ENCODE measurements at places on chromosomes 3 and 15.
A peak's percentile ranks its signal among the peaks of the same experiment; 100 is the strongest.

GRCh38 chr15:64466408-64467141 lies 6.2 kb downstream of the ZNF609 start:
- DNase-seq, result no peak

GRCh38 chr3:71064956-71065763 lies 518.4 kb downstream of the FOXP1 start:
- no peak for DNase-seq

DNA sequence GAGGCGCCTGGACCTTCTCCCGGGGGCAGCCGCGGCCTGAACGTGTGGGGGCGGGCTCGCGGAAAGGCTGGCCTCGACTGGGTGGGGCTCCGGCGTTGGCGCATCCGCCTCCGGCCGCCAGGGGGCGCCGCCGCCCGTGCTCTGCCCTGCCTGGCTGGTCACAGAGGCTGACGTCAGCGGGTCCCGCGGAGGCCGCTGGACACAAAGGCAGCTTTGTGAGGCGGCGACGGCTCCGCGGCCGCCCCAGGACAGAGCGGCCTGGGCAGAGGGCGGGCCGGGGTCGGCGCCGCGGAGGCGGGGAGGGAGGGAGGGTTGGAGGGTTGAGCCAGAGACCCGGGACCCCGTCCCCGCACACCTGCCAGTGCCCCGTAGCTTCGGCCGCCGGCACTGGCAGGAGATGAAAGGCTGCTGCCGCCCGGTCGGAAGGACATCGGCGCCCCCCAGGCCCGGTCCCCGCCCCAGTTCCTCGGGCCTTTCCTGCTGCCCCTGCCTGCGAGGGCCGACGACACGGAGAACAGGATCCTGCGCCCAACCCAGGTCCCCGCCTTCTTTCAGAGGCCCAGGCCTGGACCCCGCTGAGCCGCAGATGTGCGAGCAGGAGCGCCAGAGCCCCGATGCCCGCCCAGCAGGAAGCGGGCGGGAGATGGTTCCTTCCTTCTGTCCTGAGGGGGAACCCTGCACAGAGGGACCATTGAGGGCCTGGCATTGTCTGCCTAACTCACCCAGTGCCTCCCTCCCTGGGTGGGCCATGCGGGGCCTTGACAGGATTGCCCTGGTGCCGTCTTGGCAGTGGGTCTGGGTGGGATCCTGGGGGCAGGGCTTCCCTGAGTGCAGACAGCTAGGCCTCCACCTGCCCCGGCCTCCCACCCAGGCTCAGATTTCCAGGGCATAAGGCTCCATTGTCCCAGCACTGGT lies 8.7 kb upstream of the SEMA3B start:
- DNase-seq, result peak; percentile 51

DNA sequence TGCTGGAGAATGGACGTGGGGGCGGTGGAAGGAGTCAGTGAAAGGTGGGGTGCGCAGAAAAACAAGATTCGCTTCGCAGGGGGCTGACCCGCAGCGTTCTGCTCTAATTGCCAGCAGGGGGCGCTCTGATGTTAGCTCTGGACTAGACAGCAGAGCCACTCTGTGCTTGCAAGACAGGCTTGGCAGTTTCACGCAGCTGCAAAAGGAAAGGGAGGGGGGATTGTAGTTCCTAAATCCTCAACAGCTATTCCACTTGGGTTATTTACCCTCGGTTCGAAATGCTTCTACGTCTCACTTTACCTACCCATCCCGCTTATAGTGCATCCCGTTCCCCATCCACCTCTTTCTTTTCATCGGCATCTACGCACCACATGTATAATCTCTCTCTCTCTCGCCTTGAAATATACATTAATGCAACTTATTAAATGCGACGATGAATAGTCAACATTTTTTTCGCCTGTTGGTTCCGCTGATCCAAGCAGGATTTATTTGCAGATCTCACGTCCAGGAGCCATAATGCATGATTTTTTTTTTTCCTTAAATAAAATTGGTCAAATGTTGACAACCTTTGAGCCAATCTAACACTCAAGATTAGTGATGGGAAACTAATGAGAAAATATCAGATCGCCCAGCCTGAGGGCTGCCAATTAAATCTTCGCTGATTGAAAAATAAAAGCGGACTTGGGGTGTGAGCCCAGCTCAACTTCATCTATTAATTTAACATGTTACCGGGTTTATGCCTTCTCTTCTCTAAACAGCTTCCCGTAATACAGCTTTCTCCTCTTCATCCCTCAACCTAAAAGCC lies 216.4 kb downstream of the MEIS2 start:
- peak; percentile 83 for DNase-seq

- DNase-seq, result no peak
Observed at GRCh38 chr3:7432610-7433009, 571.7 kb downstream of the GRM7 start.

GRCh38 chr3:66703501-66703900 lies 202.7 kb upstream of the LRIG1 start:
- no peak for DNase-seq

GRCh38 chr15:65008983-65009382 lies 19.3 kb upstream of the SPG21 start:
- no peak for DNase-seq

- no peak for DNase-seq
Observed at GRCh38 chr3:61451841-61452240, 109.5 kb upstream of the PTPRG start.

DNA sequence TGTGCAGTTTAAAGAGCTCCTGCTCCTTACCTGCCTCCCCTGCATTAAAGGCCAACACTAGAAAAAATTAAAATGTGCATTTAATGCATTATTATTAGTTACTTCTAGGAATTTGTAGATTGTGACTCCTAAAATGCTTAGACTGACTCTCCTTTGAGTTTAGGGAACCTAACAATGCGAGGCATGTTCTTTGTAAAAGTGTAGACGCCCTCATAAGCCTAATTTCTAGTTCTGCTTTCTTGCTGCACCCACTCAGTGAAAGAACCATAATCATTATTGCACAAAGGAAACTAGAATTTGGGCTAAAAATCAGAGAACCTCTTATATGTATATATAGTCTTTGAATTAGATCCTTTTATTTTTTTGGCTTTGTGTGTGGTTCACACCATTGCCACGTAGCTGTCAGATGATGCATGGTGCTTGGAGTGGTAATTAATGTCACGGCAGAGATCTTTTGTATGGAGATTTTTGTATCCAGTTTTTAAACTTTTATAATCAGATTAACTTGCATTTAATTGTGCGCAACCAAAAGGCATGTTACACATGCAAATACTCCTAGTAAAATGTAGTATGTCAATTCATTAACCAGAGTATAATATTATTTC lies 710 bp downstream of the ABHD10 start:
- DNase-seq, result no peak

DNA sequence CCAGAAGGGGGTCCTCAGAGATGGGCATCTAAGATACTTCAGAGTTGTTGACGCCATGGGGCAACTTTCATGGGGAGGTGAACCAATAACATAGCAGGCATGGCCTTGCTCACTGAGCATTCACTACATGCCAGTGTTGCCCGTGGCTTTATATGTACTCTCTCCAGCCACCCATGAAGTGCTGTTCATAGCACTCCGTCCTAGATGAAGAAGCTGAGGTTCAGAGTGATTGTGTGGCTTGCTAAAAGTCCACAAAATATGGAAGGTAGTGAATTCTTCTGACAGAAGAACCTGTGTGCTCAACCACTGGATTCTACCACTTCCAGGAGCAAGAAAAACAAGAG lies 9.8 kb upstream of the SEMA4B start:
- DNase-seq, result no peak

DNA sequence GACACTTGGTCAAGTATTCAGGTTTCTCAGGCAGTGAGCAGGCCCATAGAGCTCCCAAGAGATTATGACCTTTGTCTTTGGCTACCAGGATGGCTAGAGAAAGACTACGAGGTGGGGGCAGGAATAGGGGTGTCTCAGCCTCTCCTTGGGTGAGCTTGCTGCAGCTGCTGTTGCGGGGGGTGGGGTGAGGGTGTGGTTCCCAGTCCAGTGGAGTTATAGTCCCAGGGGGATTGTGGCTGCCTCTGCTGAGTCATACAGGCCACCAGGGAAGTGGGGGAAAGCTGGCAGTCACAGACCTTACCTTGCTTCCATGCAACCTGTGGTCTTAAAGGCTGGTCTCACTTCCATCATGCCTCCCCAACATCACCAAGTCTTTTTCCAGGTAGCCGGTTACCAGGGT lies 31.7 kb downstream of the ATP2C1 start:
- no peak for DNase-seq

DNA sequence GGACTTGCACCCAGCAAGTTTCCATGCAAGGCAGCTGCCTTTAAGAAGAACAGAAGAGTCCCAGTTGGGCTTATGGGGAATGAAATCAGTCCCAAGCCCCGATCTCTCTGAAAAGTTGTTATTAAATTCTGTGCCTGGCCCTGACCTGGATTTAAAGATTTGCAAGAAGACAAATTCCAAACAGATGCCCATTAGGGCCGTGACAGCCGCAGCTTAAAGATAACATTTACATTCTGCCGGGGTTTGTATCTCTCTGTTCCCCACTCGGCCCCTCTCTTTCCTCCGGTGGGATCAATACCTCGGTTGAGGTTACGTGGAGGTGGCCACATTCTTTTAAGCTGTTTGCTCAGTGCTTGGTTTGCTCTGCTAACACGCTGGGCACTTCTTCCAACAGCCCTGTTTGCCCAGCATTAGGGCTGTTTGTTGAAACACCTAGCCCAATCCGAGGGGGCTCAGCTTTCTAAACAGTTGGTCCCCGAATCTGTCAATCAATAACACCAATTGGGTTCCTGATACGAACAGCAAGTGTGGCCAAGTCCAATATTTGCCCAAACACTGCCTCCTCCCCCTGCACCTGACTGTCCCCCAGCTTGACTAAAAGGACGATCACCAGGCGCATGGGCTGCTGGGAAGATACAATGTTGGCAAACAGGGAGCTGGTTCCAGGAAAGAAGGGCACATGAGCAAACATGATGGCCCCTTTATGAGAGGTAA lies 108.6 kb downstream of the RPLP1 start:
- peak; percentile 92 for DNase-seq

GRCh38 chr15:101272584-101272983 lies 4.7 kb downstream of the SELENOS start:
- no peak for DNase-seq

- DNase-seq, result no peak
Observed at GRCh38 chr3:179452872-179453271, 1.6 kb upstream of the GNB4 start.

GRCh38 chr15:67446449-67446848 lies 74.5 kb upstream of the C15orf61 start:
- no peak for DNase-seq

DNA sequence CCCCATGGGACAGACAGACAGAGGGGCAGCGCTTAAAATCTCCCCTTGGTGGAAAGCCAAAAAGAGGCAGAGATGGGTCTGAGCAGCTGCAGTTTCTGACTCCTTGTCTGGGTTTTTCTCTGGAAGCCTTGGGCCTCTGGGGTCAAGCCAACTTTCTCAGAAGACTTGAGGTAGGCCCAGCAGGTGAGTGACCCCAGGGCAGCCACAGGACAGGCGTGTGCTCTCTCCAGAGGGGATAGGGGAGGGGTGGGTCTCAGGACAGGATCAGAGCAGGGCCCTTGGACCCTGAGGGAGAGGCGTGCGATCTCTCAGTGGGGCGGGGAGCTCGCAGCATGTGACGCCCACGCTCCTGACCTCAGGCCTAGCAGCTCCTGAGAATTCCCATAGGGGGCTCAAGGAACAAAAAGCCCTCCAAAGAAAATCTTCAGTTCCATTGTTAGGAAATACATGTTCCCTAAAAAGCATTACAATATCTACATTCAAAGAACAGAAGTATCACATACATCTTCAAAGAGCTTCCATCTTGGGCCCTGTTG lies 34.6 kb upstream of the DUSP7 start:
- DNase-seq, result no peak

Measured in NCI-H774 (cell line).